ENCODE measurements at places on chromosomes 4 and X.

DNA sequence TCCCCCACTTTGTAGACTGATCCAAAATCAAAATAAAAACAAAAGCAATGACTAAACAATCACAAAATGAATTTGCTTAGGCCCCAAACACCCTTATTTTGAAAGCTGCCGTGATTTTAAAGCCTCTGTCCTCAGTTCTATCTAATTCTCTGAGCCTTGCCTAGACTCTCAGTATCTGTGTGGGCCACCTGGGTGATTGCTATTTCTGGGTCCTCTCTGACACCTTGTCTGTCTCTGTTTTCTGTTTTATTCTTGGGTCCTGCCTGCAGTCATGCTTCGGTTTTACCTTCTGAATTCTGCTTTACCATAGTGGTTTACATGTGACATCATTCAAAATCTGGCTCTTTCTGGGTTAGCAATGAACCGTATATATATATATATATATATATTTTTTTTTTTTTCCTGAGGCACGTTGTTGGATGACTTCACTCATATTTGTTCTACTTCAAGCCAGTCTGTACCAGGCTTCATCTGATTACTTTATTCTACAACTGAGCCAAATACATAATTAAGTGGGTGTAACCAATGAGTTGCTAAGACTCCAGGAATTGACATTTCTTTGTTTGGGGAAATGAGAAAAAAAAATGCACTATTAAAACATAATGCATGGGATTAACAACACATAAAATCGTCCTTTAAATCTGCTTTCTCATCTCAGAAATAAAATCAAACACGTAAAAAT, 710.7 kb upstream of the SLIT2 start:
- DNase-seq, result no peak

- no peak for DNase-seq
These were observed 290.0 kb downstream of the ANK2 start for GRCh38 chr4:113339430-113339813.

DNA sequence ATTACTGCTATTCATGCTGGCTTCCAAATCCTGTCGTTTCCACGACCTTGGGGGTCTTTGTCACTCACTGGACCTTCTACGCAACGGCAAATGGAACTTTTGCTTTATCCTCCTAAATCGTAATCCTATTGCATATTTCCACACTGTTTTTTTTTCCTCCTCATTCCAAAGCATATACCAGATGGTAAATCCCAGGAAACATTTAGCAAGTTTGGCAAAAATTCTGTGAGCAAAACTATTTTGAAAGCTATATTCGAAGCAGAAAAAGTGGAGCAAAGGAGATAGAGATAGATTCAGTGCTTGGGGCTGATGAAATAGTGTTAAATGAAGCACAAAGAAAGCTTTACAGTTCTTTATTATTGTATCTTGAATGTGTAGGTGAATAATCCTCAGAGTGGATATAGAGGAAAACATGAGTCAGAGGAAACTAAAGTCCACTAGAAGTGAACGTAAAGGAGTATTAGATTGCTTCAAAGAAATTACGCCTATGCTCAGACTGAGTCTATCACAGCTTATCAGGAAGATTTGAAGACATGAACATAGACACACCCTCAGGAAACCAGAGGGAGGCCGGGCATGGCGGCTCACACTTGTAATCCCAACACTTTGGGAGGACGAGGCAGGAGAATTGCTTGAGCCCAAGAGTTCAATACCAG, 50.2 kb upstream of the FAM9A start:
- DNase-seq, result peak; percentile 9

DNA sequence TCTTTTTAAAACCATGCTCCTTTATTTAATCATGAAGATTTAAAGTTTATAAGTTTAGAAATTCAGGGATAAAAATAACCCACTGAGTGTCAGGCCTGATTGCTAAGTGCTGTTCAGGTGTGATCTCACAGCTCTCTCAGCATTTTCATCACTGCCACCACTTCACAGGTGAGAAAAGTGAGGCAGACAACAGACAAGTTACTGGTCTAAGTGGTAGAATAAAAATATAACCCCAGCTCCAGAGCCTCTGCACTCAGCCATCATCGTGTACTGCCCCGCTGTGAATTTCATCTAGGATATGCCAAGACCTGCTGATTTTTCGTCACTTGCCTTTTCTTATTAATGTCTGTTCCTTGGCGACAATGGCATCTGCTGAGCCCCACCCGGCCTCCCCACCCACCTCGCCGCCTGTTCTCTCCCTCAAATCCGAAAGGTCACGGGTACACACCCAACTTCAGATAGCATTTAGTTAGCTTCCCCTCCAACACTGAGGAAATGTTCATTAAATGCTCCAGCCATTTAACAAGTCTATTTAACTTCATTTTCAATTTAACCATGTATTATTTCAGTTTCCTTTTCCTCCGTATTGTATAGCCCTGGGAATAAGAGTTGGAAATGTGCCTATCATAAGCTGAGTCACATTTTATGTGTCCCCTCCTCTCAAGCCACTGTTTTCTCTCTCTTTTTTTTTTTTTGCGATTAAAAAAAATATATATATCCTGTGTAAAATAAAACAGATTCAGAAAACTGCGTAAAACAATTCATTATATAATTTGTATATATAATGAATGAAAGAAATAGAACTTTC, 236.5 kb downstream of the CBR4 start:
- DNase-seq, result no peak

DNA sequence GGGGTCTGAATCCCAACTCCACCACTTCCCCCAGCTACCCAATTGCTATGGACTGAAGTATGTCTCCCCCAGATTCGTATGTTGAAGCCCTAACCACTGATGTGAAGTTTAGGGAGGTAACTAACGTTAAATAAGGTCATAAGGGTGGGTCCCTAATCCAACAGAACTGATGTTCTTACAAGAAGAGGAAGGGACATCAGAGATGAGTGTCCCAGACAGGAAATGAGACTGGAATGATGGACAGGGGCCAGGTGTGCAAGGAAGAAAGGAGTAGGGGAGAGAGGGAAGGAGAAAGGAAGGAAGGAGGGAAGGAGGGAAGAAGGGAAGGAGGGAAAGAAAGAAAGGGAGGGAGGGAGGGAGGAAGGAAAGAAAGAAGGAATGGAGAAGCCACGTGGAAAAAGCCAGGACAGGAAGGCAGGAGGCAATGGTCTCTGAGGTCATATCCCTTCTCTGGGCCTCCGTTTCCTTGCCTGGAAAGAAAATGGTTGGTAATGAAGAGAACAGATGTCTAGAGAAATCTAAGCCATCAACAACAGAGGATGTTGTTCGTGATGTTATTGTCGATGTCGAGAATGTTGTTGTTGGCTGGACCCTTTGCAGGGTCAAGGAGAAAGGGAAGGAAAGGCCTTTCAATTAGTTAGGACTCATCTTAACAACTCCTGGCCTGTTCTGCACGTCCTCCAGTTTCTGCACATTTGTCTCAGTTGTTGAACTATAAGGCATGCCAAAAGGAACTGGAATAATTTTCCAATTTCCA, 59.0 kb upstream of the FGFBP2 start:
- no peak for DNase-seq

GRCh38 chr4:66639361-66639760, 905.9 kb downstream of the CENPC start:
- DNase-seq, result peak; percentile 20

DNA sequence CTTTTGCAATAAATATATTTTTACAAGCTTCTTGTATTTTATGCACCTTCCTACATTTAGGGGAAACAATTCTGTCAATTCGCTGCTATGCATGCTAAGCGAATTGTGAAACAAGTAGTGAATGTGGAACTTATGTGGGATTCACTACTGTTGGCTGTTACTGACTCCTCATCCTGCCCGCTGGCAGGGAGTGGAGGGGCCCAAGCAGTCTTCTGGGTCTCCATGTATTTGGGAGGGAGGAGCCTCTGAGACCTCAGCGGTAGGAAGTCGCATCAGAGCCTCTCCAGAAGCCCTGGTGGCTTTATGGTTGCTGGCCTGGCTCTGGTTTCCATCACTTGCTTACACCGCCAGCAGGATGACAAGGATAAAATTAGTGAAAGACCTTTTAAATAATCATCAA, 3.7 kb upstream of the SETD7 start:
- no peak for DNase-seq

- no peak for DNase-seq
These were observed 154.6 kb downstream of the EPHA5 start for GRCh38 chr4:65515646-65516045.

DNA sequence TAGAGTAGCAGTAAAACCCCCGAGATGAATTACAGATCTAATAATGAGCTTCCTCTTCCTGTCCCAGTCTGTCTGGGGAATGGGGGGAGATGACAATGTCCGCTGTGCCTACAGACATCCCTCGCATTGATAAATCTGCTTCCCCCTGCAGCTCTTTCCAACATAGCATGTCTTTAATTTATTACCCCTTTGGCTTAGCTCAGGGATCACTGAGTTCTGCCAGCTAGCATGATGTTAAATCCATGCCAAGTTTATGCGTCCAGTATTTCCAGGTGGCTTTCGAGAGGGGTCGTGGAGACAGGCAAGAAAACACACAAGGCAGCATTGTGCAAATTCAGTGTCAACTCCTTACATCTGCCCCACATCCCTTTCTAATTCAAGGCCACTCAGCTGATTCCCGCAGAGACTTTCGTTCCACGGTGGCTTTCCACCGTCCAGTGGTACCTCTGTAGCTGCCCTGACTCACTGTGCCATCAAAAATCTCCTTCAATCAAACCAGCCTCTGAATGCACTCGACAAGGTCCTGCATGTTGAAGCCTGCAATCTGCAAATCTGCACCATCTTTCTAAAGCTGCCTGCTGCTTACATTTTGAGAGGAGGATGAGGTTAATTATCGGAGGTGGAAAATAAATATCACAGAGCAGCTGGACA, 75.1 kb downstream of the MXRA5 start:
- DNase-seq, result peak; percentile 8

DNA sequence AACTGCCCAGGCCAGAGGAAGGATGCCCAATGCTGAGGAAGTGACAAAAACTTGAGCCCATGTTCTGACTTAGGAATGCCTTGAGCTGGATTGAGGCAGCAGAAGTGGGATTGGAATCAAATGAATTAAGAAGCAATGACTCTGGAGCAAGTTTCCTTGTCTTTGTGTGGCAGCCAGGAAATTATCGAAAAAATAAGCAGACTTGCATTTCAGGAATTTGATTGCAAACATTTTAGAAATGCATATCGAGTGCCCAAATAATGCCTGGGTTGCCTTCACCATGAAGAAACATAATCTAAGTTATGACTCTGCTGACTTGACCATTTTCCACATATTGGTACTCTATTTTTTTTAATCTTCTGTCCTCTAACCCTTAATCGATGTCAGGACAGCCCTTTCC, 9.5 kb downstream of the CYTL1 start:
- DNase-seq, result no peak

GRCh38 chr4:161320377-161320776, 843.4 kb downstream of the FSTL5 start:
- DNase-seq, result peak; percentile 20

DNA sequence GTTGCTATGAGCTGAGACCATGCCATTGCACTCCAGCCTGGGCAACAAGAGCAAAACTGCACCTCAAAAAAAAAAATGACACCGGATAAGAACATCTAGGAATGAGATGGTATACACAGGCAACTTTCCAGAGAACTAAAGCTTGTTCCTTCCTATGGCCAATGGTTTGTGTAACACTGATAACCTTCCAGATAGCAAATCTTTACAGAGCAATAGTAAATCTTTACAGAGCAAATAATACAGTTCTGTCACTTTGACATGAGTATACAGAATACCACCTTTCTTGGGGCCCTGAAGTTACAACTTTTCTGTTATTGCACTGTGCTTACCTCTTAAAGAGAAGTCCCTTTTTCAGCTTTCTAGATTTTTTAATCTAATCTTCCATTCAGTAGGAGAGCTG, 91.6 kb downstream of the CD99L2 start:
- DNase-seq, result no peak

DNA sequence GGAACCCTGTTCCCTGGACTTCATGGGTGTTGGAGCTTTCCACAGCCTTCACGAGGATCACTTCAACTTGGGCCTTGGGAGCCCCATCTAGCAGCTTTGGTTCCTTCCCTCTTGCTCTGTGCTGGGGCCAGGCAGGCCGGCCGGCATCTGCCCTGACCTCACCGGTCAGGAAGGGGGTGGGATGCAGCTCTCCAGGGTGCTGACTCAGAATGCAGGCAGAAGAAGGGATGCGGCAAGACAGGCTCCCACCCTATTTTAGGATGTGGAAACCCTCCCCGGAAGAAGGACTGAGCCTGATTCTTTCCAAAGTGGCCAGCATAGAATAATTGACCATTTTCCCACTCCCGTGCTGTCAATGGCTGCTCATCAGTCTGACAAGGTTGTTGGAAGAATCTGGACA, 47.1 kb downstream of the FHDC1 start:
- peak; percentile 16 for DNase-seq

- DNase-seq, result no peak
These were observed 472.6 kb upstream of the CPEB2 start for GRCh38 chr4:14529653-14530052.

GRCh38 chr4:154086247-154086646, 297.4 kb upstream of the SFRP2 start:
- DNase-seq, result no peak

DNA sequence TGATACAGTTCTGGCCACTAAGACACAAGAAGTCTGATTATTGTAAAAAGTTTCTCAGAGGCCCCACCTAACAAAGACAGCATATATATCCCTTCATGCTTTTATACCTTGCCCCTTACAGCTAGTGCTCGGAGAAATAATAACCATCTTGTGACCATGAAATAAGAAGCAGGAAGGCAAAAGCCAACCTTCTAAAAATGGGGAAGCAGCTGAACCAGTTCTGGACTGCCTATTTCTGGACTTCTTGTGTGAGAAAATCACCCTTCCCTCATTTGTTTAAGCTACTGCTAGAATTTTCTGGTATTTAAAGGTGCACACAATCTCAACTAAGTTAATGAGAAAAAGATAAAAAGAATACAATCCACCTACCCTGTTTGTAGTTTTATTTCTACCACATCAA, 87.5 kb downstream of the CNOT6L start:
- no peak for DNase-seq

DNA sequence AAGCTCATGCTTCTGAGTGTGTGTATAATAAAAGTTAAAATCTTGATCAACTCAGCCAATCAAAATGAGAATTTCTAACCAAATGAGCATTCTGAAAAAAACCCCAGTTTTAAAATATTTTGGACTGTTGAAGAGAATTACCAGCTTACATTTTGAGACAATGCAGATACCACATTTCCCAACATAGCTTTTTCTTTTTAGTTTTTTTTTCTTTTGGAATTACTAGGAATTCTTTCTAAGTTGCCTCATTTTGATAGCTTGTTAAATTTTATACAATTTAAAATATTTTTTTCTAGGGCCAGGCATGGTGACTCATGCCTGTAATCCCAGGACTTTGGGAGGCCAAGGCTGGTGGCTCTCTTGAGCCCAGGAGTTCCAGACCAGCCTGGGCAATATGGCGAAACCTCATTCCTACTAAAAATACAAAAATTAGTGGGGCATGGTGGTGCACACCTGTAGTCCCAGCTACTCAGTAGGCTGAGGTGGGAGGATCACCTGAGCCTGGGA, 2.2 kb downstream of the RP2 start:
- peak; percentile 18 for DNase-seq

DNA sequence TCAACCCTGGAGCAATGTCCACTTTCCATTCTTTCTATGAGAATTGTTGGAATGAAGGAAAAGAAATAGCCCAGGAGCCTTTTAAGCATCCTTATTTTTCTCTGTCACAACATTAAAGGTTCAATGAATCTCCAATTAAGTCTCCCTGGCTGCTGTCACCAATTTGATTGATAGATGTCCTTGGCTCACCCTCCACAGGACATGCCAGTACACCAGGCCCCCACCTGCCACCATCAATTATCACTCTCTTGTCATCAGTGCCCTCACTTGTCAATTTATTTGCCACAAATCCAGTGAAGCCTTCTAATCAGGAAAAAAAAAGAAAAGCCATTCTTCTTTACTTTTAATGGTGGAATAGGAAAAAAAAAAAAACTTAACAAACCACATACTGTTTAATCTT, 453.6 kb downstream of the CENPC start:
- DNase-seq, result no peak

Measured in fibroblast of skin of abdomen (primary cell).